ENCODE measurements at places on chromosomes 13 and 19.

DNA sequence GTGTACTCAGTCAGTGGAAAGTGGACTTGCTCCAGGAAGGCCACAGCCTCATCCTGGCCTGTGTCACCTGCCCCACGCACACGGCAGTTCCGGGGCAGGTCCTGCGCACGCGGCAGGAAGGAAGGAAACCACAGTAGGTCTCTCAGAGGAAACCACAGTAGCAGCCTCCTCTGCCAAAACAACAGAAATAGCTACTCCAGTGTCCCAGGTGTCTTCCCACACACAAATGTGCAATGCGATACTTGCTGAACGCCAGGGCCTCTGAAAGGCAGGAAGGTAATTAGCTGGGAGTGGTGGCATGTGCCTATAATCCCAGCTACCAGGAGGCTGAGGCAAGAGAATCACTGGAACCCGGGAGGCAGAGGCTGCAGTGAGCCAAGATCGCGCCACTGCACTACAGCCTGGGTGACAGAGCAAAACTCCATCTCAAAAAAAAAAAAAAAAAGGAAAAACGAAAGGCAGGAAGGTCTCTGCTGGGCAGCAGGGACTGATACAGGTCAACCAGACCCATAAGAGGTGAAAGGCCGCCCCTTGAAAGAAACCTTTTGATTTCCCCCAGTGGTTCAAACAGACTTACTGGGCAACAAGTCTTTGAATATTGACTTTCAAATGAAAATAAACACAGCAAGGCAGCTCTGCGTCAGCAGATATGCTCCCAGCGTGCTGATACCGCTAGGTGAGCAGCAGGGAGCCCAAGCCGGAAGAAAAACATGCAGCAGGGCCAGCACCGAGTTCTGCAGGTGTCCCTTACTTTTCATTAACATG lies 49.5 kb downstream of the CRYL1 start:
- peak; percentile 21 for DNase-seq

GRCh38 chr19:2618611-2619010 lies 83.9 kb downstream of the GNG7 start:
- no peak for DNase-seq

GRCh38 chr19:5038631-5039271 lies 69.8 kb downstream of the KDM4B start:
- peak; percentile 58 for DNase-seq

- no peak for DNase-seq
Measured at GRCh38 chr19:51593138-51593890, 22.2 kb downstream of the ZNF175 start.

- DNase-seq: no peak
Measured at GRCh38 chr19:4593409-4593851, 33.9 kb upstream of the SEMA6B start.

DNA sequence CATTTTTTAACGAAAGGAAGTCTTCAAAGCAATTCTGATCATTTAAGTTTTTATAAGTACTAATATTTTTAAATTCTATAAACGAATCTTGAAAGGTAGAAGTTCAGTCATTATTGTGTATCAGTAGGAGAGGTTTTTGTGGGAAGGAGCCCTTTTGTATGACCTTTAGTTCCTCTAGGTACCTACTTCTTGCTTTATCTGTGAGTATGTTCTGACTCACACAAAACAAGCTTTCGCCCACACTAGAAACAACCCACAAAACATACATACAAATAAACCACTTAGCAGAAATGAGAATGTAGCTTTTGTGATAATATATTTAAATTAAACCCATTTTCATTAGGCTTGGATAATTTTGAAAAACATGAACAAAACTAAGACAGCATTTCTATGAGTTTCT lies 27.8 kb downstream of the ERCC5 start:
- no peak for DNase-seq

- DNase-seq: no peak
Measured at GRCh38 chr19:57161985-57162539, 5.2 kb downstream of the DUXA start.

DNA sequence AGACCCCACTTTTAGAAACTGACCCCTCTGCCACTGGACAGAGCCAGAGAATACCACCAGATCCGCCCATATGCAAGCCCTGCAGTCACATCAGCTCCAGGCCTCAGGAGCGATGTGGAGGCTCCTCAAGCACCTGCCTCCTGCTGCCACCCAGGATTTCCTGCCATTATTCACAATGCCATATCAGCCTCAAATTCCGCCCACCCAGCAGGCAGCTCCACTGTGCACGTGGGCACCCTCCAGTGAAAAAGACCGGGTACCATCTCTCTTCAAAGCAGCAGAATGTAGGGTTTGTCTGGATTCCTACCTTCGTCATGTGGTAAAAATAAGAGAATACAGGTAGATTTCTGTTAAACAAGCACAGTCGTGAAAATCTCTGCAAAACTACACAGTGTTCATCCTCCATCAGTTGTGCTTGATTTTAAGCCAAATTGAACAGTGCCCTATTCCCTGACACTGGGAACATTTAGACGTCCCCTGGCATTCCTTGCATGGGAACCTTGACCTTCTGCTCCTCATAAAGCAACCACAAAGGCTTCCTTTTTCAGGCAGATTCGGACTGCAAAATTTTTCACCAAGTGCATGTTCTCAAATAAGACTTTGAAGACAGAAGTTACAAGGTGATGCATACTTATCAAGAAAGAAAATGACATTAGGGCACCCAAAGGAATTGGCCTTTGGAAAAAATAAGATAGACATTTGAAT lies 56.4 kb downstream of the FAM124A start:
- no peak for DNase-seq

GRCh38 chr13:52868190-52868589 lies 19.8 kb upstream of the PCDH8 start:
- no peak for DNase-seq

DNA sequence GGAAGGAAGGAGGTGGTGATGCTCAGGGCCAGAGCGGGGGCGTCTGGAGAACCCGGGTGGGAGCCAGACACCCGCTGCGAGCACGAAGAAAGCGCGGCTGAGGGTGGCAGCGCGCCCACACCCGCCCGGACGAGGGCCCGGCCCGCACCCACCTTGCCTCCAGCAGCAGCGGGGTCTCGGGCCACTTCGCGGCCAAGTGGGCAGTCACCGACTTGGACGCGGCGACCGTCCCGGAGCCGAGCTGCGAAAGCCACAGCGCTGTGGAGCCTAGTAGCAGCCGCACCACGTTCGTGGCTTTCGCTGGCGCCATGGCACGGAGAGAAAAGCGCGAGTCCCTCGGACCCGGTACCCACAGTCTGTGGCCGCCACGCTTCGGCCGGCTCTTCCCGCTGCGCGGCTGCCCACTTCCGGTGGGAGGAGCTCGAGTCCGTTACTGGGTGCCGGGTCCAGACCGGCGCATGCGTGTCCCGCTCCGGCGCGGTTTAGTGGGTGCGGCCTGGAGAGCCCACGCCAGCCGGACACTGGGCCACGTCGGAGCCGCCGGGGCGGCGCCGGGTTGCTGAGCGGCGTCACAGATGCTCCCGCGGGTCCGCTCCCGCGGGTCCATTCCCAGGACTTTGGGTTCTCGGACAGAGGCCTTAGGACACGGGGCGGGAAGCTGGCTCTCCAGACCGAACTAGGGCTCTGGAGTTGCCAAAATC lies at the start of gene UGGT2:
Gene UGGT2, minus strand, starts transcription at position 399 of the 701 bp plus-strand sequence. Its CDS starts 89 bp downstream, at position 310.
- DNase-seq: peak; percentile 93

GRCh38 chr13:94822356-94822755 lies 110.0 kb upstream of the SOX21 start:
- DNase-seq: no peak

DNA sequence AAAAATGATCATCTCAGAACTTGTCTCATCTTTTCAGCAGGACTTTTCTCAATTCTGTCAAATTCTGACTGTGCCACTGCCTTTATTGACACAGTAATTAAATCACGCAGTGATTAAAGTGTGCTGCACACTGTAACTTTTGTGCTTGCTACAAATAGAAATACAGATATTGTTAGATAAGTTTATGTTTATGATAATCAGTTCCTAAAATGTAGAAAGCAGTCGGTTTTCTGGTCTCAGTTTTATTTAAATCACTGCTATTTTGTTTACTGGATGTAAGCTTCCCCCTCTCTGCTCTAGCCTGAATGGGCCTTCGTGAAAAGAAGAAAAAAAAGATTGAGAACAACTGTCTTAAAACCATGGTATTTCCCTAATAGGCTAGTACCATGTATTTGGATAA lies 258.8 kb upstream of the STARD13 start:
- DNase-seq: no peak

DNA sequence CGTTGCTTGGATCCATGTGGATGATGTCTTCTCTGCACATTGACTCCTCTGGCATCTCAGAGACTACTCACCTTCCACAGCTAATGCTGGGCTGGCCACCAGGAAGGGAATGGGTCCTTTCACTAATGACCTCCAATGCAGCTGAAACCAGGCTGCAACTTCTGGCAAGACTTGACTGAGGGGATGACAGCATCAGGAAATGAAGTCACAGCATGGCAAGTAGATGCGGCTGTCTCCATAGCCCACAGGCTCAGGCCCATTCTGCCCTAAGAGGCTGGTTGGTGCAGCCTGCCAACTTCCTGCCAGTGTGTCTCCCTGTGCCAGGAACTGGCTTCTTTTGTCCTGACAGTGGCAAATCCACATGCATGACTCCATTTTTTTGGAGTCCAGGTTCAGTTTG lies 467.3 kb downstream of the TSHZ3 start:
- no peak for DNase-seq

GRCh38 chr19:7251494-7251893 lies 42.7 kb downstream of the INSR start:
- DNase-seq: peak; percentile 76

GRCh38 chr19:18610556-18611326 lies 1.9 kb upstream of the TMEM59L start:
- no peak for DNase-seq

- DNase-seq: no peak
Measured at GRCh38 chr13:114099918-114100445, 32.4 kb downstream of the RASA3 start.

- DNase-seq: peak; percentile 75
Measured at GRCh38 chr19:45558399-45558878, 26.2 kb downstream of the OPA3 start.

DNA sequence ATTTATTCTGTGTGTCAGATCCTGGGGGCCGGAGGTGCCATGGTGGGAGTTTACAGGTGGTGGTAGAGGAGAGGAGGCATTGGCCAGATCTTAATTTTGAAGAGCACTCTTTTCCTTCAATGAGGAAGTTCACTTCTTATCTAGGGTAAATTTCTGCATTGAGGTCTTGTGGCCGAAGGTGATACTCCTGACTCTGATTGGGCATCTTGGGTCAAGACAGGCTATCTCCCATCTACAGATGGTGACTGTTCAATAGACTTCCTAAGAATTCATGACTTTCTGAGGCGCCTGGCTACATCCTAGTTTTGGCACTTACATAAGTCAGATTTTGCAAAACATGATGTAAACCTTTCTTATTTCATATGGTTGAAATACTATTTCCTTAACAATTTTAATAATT lies 135.2 kb downstream of the SUCLA2 start:
- DNase-seq: no peak

DNA sequence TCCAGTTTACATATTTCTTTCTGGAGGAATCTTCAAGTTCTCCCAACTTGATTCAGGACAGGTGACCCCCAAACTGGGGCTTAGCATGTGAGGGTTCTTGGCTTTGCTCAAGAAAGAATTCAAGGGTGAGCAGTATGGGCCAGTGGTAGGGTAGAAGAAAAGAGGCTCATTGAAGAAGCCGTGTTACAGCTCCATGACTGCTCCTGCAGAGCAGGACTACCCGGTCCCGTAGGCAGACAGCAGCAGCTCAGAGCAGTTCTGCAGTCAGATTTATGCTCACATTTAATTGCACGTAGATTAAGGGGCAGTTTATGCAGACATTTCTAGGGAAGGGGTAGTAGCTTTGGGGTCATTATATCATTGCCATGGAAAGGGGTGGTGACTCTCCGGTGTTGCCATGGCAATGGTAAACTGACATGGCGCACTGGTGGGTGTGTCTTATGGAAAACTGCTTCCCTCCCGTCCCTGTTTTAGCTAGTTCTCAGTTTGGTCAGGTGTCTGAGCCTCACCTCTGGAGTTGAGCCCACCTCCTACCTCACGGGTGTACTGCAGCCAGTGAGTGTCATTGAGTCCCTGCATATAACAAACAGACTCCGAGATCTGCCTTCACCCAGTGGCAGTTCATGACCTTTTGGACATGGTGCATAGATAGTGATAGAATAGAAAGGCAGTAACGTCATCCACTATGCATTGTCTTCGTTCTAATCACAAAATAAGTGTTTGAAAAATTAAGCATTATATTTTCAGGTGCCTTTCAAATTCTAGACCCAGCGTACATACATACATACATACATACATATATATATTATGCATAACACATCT lies 16.0 kb upstream of the ZNF792 start:
- no peak for DNase-seq

- DNase-seq: peak; percentile 51
Measured at GRCh38 chr13:33678906-33679657, 138.9 kb upstream of the RFC3 start.

GRCh38 chr19:30165228-30165813 lies 206.9 kb upstream of the ZNF536 start:
- DNase-seq: no peak

- no peak for DNase-seq
Measured at GRCh38 chr19:17985037-17985818, 18.3 kb downstream of the KCNN1 start.

DNA sequence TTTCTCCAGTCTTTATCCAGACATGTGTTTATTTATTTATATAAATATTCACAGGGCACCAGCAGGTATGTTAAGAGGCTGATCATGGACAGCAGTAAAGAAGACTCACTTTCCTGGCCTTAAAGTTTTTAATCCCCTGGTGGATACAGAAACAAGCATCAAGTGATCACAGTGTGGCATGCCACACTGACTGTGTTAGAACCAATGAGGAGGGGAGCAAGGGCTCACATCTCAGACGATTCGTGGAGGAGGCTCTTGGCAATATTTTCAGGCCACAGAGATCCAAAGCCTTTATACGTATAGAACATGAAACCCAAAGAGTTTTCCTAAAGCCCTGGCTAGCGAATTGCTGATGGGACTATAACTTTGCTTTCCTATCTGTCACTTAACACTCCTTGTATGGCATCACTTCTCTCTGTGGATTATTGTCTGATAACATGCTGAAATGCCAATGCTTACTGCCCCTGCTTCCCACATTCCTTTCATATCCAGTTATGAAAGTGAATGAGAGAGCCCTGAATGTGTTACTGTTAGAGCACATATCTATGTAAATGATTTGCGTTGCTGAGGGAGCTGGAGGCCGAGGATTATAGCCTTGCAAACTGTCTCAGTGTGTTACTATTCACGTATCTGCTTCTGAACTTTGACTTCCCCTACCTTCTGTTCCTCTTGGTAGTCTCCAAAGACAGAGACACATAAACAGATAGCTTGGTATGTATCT lies 37.6 kb downstream of the POLR1D start:
- no peak for DNase-seq

GRCh38 chr13:39956036-39956435 lies 300.6 kb downstream of the COG6 start:
- no peak for DNase-seq

DNA sequence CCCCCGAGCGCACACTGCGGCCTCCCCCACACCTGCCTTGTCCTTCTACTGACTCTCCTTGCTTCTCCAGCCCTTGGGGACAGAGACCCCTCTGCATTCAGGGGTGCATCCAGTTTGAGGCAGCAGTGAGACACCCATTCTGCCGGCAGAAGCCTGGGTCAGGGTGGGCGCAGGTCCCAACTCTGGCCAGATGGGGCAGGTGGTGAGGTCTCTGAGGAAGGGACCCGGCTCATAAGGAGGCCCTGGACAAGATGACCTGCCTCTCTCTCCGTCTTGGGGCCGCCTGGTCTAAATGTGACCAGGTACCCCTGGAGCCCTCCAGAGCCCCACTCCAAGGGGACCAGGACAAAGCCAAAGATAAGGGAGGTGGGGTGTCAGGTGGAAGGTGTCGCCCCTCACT lies 6.1 kb downstream of the CHERP start:
- no peak for DNase-seq

Measured in HL-60 (cell line).